Activated CD8-positive, alpha-beta T cell treated with anti-CD3 and anti-CD28 coated beads, Interleukin-2, amount 10 ng/mL, durations not matched to agents 7 days and 5 days (primary cell): ENCODE measurements at places on chromosomes 3 and 15.

GRCh38 chr3:193119926-193120325 lies 121.1 kb upstream of the PLAAT1 start:
- H3K27me3 ChIP-seq, result no peaks in the 10 kb centered on the region
- DNase-seq, result no peak
- H3K27ac ChIP-seq, result no peak overlapping the region
- H3K36me3 ChIP-seq, result no peaks in the 10 kb centered on the region
- H3K4me3 ChIP-seq, result no peak overlapping the region
- H3K4me1 ChIP-seq, result no peaks in the 10 kb centered on the region

DNA sequence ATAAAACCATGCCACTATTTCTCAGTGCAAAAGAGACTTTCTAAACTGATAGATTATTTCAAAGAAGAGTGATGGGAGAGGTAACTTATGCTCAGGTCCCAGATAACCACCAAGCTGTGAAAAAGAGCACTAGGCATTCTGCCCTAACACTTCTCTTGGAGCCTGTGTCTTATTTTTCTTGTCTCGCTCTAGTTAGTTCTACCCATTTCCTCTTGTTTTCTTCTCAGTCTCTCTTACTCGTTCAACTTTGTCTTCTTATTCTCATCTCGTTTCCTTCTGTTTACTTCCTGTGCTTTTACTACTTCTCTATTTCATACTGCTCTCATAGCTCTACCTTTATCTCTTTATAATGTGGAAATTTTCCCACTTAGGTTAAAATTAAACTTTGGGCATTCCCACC lies 91.8 kb upstream of the CGNL1 start:
- H3K27ac ChIP-seq, result no peak overlapping the region
- H3K4me3 ChIP-seq, result no peak overlapping the region
- H3K4me1 ChIP-seq, result peaks cover 4% of the 10 kb centered on the region
- peaks cover 33% of the 10 kb centered on the region for H3K36me3 ChIP-seq
- DNase-seq, result no peak
- H3K27me3 ChIP-seq, result no peaks in the 10 kb centered on the region

- peaks cover 5% of the 10 kb centered on the region for H3K27me3 ChIP-seq
- no peak overlapping the region for H3K27ac ChIP-seq
- no peaks in the 10 kb centered on the region for H3K36me3 ChIP-seq
- H3K4me3 ChIP-seq, result no peak overlapping the region
- DNase-seq, result no peak
Measured at GRCh38 chr3:40200692-40201316, 108.7 kb upstream of the EIF1B start.

DNA sequence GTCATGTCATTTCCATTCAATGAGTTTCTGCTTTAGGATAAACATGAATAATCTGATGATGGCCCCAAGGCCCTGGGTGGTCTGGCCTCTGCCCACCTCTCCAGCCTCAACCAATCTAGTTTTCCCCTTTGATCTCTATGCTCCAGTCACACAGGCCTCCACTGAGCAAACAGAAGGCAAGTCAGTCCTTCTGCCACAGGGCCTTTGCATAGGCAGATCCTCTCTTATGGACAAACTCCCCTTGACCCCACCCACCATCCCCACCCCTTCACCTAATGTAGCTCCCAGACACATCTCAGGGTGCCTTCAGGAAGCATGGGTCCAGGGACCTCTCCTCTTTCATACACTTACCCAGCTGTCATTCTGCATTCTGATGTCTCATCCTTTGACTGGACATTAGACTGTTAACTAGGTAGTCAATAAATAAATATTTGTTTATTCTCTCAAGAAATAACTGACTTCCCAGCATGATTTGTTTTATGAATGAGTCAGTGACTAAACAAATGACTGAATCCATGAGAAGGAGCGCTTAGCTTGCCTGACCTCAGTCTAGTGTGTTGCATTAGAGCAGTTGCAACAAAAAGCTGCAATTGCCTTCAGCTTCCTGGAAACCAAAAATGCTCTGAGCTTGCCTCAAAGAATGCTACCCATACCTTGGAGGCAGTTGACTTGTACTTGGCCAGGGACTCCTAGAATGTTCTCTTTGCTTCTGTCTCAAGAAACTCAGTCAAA lies 386.6 kb upstream of the WNT5A start:
- H3K27me3 ChIP-seq, result no peaks in the 10 kb centered on the region
- no peaks in the 10 kb centered on the region for H3K4me1 ChIP-seq
- no peak overlapping the region for H3K4me3 ChIP-seq

GRCh38 chr3:187017511-187018230 lies 87.3 kb downstream of the ST6GAL1 start:
- no peaks in the 10 kb centered on the region for H3K27me3 ChIP-seq
- peaks cover 62% of the 10 kb centered on the region for H3K36me3 ChIP-seq
- DNase-seq, result peak; percentile 10
- no peak overlapping the region for H3K27ac ChIP-seq
- H3K4me1 ChIP-seq, result peaks cover 67% of the 10 kb centered on the region

- no peaks in the 10 kb centered on the region for H3K4me1 ChIP-seq
- H3K4me3 ChIP-seq, result no peak overlapping the region
- H3K36me3 ChIP-seq, result no peaks in the 10 kb centered on the region
- no peak overlapping the region for H3K27ac ChIP-seq
- H3K27me3 ChIP-seq, result no peaks in the 10 kb centered on the region
Measured at GRCh38 chr3:10945683-10946287, 46.8 kb upstream of the SLC6A1 start.

- peaks cover 46% of the 10 kb centered on the region for H3K4me1 ChIP-seq
- H3K27me3 ChIP-seq, result peaks cover 4% of the 10 kb centered on the region
- H3K36me3 ChIP-seq, result peaks cover 12% of the 10 kb centered on the region
- DNase-seq, result no peak
Measured at GRCh38 chr3:9173445-9173844, 76.0 kb downstream of the SRGAP3 start.

DNA sequence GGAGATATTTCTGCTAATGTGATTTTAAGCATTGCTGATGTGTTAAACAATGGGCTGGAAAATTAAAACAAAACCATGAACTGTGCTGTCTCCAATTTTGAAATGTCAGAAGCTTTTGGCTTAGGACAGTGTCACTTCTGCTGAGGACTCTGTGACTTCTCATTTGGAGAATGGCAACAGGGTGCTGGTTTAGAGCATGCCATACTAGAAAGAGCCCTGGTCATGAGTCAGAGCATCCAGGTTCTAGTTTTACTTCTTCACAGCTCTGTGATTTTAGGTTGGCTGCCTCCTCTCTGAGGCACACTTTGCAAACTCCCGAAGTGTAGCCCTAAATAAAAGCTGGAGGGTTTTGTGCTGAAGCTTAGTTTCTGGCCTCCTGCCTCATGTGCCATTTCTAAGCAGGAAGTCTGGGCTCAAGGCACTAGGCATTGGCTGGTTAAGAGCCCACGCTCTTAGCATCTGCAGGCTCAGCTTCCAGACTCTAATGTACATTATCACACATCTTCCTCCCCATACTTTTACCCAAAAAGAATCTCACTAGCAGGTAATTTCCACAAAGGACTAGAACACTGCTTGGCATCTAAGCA lies 193.8 kb downstream of the CNTN3 start:
- no peaks in the 10 kb centered on the region for H3K4me1 ChIP-seq
- H3K36me3 ChIP-seq, result no peaks in the 10 kb centered on the region
- H3K27ac ChIP-seq, result no peak overlapping the region
- no peak for DNase-seq
- H3K4me3 ChIP-seq, result no peak overlapping the region

DNA sequence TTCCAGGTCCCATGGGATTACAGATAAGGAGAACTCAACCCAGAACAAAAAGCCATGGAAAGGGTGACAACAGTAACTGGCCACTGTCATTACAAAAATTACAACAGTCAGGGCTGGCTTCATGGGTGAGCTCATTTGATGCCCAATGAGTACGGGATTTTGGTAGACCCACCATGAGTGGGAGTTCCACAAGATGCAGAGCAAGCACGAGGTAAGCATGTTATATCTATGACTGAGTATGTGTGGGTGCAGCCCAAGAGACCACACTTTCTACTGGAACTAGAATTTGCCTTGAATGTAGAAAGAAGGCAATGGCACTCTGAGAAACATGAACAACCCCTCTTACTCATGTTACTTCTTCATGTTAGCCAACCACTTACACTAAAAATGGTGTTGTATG lies 83.3 kb downstream of the IGF2BP2 start:
- no peaks in the 10 kb centered on the region for H3K36me3 ChIP-seq
- H3K27me3 ChIP-seq, result peaks cover 10% of the 10 kb centered on the region
- no peak overlapping the region for H3K4me3 ChIP-seq
- peaks cover 3% of the 10 kb centered on the region for H3K4me1 ChIP-seq
- no peak for DNase-seq
- H3K27ac ChIP-seq, result no peak overlapping the region
